ENCODE measurements at places on chromosomes 13 and 19. TPM values are rescaled to one million over a fixed set of nuclear protein-coding genes. Genes with fewer than 3 reads are reported as not detected.

The CPB2 gene
- total RNA-seq, result 0.44 TPM

GRCh38 chr13:20219577-20219976 is 12.5 kb downstream of the GJB6 start:
- H3K27me3 ChIP-seq, result peaks cover 23% of the 10 kb centered on the region
- no peaks in the 10 kb centered on the region for H3K4me1 ChIP-seq
- no peak overlapping the region for H3K4me3 ChIP-seq
- no peak overlapping the region for H3K27ac ChIP-seq

GRCh38 chr19:30344446-30345425 is 27.4 kb upstream of the ZNF536 start:
- DNase-seq, result no peak
- no peak overlapping the region for H3K4me3 ChIP-seq
- H3K4me1 ChIP-seq, result peaks cover 18% of the 10 kb centered on the region
- H3K27me3 ChIP-seq, result no peaks in the 10 kb centered on the region

GRCh38 chr13:19183676-19184075 is 2.1 kb upstream of the TUBA3C start:
- no peaks in the 10 kb centered on the region for H3K4me1 ChIP-seq
- peaks cover 2% of the 10 kb centered on the region for H3K36me3 ChIP-seq
- DNase-seq, result no peak
- H3K4me3 ChIP-seq, result no peak overlapping the region

GRCh38 chr13:110499621-110500281 is 61.8 kb downstream of the RAB20 start:
- H3K36me3 ChIP-seq, result peaks cover 46% of the 10 kb centered on the region
- H3K4me3 ChIP-seq, result no peak overlapping the region
- no peak for DNase-seq
- no peak overlapping the region for H3K27ac ChIP-seq
- H3K27me3 ChIP-seq, result no peaks in the 10 kb centered on the region
- no peaks in the 10 kb centered on the region for H3K4me1 ChIP-seq

DNA sequence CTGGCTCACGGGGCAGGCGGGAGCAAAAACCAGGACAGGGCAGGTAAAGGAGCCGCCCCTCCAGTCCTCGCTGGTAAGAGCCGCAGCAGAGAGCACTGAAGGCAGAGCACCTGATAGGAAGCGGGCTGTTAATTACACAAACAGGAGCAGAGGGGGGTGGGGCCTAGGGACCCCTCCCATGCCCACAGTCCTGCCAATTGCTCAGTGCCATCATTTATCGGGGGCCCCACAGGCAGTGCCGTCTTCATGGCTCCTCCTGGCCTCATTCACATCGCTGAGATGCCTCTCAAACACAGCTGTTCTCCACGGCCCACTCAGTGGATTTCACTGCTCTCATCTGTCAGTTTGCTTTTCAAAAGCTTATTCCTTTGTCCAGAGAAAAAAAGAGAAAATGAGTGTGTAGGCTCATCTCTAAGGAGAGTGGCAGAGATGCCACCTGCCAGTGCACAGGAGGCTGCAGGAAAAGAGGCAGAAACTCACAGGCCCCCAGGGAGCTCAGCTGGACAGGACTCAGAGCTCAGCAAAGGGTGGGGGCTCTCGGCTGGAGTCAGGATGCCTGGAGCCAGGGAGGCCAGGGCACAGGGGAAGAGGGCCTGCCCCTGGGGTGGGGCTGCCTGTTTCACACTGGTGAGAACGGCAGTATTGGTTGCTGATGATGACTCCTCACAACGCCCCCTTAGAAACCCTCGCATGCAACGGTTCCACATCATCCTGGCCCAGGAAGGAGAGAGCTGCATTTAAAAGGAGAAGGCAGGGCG is 174.6 kb downstream of the COL4A1 start:
- H3K4me3 ChIP-seq, result no peak overlapping the region
- H3K36me3 ChIP-seq, result no peaks in the 10 kb centered on the region
- peaks cover 58% of the 10 kb centered on the region for H3K4me1 ChIP-seq
- no peak for DNase-seq
- H3K27ac ChIP-seq, result no peak overlapping the region
- H3K27me3 ChIP-seq, result peaks cover 17% of the 10 kb centered on the region

- H3K27ac ChIP-seq, result no peak overlapping the region
- H3K4me1 ChIP-seq, result peaks cover 30% of the 10 kb centered on the region
- no peak for DNase-seq
- H3K36me3 ChIP-seq, result peaks cover 28% of the 10 kb centered on the region
- H3K27me3 ChIP-seq, result no peaks in the 10 kb centered on the region
These were observed 9.0 kb upstream of the GPR183 start for GRCh38 chr13:99316224-99316623.
